Activated CD4-positive, alpha-beta T cell treated with anti-CD3 and anti-CD28 coated beads, Interleukin-10, Interleukin-2, amounts not matched to agents 100 ng/mL and 50 ng/mL, durations not matched to agents 16 hours and 8 hours (primary cell): ENCODE measurements at places on chromosomes 3 and 15.

DNA sequence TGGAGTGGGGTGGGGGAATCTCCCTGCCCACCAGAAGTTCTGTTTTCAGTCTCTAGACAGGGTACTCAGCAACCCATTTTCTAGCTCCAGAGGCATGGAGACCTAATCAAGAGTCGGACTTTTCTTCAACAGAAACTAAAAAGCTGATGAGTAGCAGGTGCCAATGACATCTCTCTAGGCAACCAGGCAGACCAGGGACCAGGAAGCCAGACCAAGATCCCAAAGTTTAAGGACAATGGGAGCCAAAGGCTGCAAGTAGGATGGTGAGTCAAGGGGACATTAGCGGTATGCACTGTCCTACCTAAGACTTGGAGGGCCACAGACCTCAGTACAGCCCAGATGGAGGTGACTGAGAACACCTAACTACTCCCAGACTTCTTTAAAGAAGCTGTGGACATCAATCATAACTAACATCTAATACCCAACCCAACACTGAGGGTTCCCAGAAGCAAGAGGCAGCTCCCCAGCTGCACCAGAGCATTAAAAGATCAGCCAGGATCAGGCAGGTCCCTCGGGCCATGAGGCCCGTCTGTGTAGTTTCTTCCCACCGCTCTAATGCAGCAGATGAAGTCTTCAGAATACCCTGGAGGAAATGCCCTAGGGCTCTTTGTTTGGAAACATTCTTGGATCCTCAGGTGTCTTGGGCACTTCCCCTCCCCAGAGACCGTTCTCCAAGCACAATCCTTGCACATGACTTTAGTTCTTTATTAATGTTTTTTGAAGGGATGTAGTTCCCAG lies 979 bp downstream of the CCDC71 start:
- no peak for DNase-seq

DNA sequence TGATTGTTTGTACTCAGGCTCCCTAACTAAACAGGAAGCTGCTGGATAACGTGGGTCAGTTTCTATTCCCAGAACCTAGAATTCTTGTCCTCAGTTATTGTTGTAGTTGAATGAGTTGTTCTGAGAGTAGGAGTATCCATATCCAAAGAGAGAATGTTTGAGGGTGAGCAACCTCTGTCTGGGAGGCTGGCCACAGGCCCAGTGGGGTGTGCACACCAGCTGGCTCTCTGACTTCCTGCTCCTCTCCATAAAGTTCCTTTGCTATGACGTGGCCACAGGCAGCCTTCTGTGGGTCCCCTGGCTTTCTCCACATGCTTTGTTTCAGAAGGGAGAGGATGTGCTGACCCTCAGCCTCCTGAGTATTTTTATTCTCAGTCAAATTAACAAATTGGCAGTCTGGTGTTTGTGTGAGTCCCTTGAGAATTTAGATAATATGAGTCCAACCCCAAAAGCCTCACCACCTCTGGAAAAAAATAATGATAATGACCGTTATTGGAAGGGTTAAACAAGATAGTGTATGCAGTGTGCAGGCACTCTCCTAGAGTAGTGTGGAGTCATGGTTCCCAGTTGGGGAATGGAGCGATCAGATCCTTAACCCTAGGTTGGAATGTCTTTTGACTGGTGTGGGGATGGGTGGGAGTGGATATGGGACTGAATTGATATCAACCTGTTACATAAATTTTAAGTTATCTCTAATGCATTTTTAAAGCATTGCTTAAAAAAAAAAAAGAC lies 47.6 kb upstream of the MED12L start:
- DNase-seq: no peak

DNA sequence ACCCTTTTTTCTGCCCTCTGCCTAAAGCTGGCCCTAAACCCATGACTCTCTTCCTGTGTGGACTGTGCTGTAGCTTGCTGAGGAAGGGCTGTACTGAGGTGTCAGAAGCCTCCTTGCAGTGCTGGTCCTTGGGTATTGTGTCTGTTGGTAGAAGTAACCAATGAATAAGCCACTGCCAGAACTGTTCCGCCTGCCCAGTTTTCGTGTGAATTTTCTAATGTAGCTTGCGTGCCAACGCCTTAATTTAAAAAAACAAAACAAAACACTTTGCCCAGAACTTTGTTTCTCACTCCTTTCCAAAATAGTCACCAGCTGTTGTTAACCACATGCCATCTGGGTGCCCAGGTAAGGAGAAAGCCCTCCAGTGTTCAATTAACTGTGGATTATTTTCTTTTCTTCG lies 101.9 kb downstream of the KLHL25 start:
- peak; percentile 71 for DNase-seq

DNA sequence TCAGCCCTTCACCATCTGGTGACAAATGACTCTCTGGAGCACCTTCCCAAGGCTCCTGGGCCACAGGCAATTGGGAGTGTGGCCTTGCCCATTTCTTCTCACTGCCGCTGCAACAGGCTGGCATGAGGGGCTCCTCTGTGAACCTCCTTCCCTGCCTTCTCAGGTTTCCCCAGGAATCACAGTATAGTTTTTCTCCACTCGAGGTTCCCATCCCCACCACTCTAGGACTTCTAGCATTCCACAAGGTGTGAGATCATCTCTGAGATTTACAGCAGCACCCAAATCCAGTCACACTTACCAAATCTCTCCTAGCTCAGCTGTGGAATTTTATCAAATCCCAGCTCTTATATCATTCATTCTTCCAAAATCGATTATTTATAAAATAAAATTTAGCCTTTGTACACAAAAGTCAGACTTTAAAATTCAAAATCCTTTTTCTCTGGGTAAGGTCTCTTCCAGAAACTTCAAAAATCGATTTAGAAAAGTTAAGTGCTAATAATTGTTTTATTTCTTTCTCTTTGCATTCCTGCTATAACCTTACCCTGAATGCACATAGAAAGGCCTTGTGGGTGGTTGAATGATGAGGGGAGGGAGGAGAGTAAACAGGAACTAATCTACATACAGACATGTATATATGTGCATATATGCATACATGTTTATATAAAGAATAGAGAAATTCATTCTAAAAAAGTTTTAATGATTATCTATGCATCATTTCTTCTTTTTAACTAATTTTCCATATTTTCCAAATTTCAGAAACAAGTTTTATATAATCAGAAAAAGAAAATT lies 18.9 kb upstream of the ATP13A4 start:
- DNase-seq: no peak

- DNase-seq: no peak
Measured at GRCh38 chr15:90807074-90807785, 61.2 kb upstream of the FURIN start.

- no peak for DNase-seq
Measured at GRCh38 chr15:87907676-87908446, 348.7 kb downstream of the NTRK3 start.

- peak; percentile 7 for DNase-seq
Measured at GRCh38 chr15:45521596-45522327, 793 bp downstream of the SLC30A4 start.

GRCh38 chr15:72790302-72790910 lies 6.8 kb upstream of the ADPGK start:
- DNase-seq: no peak

DNA sequence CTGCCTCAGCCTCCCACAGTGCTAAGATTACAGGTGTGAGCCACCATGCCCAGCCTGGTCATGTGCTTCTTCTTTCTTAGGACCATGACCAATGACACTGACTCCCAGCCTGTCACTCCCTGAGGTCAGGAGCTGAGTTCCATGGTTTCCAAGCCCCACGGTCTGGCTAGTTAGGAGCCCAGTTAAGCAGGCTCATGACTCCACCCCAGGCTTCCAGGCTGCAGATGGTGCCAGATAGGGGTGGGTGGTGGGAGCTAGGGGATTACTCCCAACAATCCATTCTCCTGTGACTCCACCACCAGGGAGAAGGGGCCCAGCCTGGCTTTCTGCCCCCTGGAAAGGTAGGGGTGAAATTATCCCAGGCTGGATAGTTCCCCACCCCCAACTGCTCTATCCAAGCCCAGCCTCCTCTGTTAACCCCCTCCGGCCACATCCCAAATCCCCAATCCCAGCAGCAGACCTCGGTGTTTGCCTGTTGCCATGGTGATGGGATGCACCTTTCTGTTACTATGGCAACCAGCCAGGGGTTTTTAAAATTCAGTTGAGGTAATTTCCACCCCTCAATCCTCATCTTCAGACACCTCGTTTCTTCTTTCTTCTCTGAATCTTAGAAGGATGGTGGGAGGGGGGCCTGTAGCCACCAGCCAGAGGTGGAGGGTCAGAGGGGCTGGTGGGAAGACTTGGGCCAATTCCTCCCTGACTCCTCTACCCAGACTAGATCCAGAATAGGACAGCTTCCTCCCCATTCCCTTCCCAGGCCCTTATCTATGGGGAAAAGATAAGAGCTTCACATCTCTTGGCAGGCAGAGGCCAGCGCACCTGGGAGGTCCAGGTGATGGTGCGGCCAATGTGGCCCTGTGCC lies 22.5 kb upstream of the SEMA3F start:
- DNase-seq: no peak

- no peak for DNase-seq
Measured at GRCh38 chr3:124117486-124117885, 125.6 kb upstream of the ROPN1 start.

DNA sequence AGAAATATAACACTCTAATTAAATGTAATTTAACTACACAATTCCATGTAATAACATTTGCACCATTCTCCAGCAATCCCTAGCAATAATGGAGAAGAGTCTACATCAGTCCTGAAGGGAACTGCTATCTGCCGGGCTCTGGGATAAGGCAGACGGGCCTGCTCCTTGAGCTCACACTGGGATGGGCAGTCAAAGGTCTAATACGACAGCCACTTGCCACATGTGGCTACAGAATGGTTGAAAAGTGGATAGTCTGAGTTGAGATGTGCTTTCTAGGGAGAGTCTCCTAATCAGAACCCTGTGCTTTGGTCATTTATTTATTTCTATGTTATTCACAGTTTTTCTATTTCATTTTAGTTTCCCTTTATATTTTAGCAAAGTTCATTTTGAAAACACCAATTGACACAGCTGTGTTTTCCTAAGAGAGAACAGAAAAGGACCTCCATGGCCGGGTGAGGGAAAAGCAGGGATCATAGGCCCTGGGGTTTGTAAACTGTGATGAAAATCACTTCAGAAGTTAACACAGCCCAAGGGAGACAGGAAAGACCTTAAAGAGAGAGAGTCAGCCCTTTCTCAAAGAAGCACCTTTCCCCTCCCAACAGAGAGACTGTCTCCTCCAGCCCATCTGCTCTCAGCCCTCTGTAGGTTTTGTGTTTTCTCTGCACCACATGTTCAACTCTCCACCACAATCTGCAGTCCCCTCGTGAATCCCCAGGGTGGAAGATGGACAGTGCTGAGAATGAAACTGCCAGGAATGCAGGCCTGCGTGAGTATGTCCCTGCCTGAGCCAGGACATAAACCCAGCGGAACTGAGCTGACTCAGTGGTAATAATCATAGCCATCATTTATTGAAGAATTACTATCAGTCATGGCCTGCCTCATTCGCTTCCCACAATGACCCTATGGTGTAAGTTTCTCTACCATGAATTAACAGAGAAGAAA lies 11.6 kb downstream of the FSIP1 start:
- no peak for DNase-seq

GRCh38 chr3:28917895-28918475 lies 362.9 kb upstream of the RBMS3 start:
- DNase-seq: no peak

DNA sequence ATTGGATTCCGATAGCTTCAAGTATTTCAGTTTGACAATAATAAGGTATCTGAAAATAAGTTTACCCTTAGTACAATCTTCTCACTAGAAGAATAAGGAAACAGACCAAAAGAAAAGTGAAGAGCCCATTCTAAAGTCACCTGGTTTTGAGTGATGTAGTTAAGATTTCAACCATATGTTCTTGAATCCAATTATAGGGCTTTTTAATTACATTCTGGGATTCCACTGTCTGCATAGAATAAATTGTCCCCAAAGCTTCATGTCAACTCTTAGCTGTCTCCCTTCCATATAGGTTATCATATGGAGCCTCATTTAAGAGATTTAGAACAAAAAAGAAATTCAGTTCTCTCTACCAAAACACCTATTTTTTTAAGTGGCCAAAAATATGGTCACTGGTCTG lies 1158.8 kb downstream of the IGSF11 start:
- DNase-seq: no peak

GRCh38 chr15:52207191-52207590 lies 16.0 kb upstream of the GNB5 start:
- DNase-seq: no peak

DNA sequence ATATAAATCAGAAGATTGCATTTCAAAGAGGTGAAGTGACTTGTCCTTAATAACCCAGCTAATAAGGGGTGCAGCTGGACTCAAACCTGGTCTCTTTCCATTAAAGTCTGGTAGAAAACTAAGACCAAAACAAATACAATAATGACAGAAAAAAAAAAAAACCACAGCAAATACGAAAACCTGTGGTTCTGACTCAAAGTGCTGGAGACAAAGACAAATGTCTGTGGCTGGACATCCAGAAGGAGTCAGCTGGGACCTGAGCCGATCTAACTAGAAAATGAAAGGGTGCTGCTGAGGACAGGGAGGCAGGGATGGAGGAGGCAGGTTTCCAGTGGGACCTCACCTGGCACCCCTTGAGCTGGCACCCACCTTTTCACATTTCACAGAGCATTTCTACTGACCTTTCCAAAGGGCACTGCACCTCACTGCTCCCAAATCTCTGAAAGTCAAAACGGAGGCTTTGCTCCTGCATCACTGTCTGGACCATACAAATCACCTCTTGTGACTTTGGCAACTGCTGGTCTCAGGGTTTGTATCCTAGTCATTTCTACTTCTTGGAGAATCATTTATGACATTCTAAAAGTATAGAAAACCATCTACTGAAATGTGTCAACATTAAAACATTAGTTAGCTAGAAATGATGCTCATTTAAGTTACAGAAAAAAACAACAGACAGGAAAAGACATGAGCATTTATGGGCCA lies 61.7 kb downstream of the CCNL1 start:
- DNase-seq: peak; percentile 62
